Lung (tissue), 17 donors: ENCODE measurements at places on chromosomes 11 and 22. TPM values are rescaled to one million over a fixed set of nuclear protein-coding genes. Genes with fewer than 3 reads are reported as not detected.

DNA sequence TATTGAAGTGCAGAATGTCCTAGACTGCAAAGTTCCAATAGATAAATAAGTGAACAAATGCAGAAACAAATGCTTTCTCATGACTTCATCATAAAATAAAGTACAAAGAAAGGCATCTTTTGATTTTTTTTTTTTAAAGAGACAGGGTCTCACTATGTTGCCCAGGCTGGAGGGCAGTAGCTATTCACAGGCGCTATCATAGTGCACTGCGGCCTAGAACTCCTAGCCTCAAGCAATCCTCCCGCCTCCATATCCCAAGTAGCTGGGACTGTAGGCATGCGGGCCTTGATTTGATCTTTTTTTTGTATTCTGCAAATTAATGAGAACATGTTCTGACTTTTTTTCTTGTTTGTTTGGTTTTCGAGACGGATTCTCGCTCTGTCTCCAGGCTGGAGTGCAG is 2.4 kb downstream of the ARCN1 start:
- no peaks in the 10 kb centered on the region for H3K27me3 ChIP-seq
- DNase-seq: no peak
- no peaks in the 10 kb centered on the region for H3K36me3 ChIP-seq
- H3K4me1 ChIP-seq: peaks cover 10% of the 10 kb centered on the region
- no peak overlapping the region for H3K27ac ChIP-seq

DNA sequence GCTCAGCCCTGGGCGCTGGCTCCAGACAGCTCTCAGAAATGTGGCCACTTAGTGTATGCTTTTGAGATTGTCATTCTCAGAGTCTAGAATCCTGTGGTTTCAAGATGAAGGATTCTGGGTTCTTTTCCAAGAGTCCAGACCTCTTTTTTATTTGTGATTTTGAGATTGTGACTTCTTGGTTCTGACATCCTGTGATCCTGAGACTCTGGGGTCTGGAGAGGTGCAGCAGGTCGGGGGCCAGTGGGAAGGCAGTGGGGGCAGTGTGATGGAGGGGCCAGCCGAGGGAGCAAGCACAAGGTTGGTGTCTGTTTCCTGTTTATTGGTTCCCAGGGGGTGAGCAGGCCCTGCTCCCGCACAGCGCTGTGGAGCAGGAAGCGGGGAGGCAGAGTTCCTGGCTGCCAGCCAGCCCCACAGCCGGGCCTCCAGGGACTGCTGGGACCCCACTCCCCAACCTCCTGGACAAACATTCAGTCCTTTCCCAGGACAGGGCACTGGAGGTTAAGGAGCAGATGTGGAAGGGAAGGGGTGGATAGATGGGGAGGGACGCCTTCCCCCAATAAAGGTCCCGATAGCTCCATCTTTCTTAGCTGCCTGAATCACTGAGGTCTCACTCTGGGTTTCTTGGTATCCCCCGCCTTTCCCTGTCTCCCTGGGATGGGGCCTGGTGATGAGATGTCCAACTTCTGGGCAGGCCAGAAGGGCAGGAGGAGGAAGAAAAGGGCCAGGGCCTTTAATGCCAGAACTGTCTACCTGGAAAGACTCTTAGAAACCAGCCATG is 13.7 kb downstream of the ARHGEF17 start:
- H3K4me1 ChIP-seq: peaks cover 63% of the 10 kb centered on the region
- H3K27ac ChIP-seq: peak overlapping the region; percentile 84
- H3K27me3 ChIP-seq: no peaks in the 10 kb centered on the region
- DNase-seq: peak; percentile 86

DNA sequence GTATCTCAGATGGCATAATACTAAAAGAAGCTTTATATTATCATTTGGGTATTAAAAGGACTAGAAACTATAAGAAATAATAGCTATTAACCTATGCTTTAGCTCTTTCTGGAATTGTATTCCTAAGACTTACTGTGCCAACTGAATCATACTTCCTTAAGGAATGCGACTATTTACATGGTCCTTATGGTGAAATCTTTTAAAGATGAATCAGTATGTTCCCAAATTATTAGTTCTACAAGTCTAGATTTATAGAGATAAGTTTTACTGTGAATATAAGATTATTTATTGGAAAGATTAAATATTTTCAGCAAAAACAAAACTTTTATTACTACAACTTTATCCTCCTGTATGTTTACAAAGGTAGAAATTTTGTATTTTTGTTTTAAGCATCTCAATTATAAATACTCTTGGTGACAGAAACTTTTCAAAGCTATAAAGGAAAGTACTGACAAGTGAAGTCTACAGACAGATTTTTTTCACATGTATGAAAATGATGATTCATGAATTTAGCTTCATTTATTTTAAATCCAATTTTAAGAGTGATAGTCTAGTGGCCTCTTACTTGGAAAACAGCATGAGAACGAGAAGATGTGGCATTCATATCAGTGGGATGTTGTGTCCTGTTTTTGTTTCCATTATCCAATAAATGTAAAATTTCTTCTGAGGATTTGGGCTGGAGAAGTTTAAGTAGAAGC is 17.8 kb downstream of the KIF18A start:
- no peak overlapping the region for H3K4me3 ChIP-seq
- DNase-seq: no peak
- H3K27ac ChIP-seq: no peak overlapping the region
- H3K4me1 ChIP-seq: no peaks in the 10 kb centered on the region
- no peaks in the 10 kb centered on the region for H3K27me3 ChIP-seq

DNA sequence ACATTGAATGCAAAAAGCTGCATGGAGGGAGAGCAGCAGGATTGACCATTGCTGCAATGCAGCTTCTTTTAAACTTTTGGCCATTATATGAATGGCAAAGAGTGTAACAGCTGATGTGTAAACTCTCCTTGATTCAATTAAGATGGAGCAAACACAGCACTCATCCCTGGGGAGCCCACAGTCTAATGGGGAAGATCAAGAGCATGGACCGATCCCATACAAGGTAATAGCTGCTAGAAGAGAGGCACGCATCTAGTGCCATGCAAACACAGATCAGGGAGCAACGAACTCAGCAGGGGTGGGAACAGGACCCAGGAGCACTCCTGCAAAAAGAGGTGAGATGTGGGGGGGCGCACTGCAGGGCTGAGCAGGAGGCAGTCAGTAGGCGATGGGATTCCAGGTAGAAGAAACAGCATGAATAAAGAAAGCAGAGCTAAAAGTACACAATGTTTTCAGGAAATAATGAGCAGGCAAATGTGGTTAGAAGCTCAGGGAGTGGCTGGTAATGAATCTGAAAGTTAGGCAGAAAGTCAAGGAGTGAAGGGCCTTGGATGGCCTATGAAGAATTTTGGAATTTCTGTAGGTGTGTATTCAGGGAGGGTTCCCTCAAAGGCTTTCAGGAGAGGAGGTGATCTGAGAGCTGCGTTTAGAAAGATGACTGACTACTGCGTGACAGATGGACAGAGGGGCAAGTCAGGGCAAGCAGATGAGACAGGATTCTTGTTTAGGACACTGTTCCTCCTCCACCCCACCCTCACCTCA is 17.2 kb upstream of the BMAL1 start:
- H3K36me3 ChIP-seq: no peaks in the 10 kb centered on the region
- H3K4me1 ChIP-seq: peaks cover 7% of the 10 kb centered on the region
- H3K27me3 ChIP-seq: peaks cover 4% of the 10 kb centered on the region
- DNase-seq: no peak
- H3K4me3 ChIP-seq: no peak overlapping the region

- DNase-seq: no peak
- no peaks in the 10 kb centered on the region for H3K4me1 ChIP-seq
- H3K27ac ChIP-seq: no peak overlapping the region
- H3K4me3 ChIP-seq: no peak overlapping the region
- no peaks in the 10 kb centered on the region for H3K36me3 ChIP-seq
- no peaks in the 10 kb centered on the region for H3K27me3 ChIP-seq
Measured at GRCh38 chr22:27601195-27601594, 200.4 kb downstream of the MN1 start.

GRCh38 chr22:21030621-21031544 is 1.5 kb downstream of the SLC7A4 start:
- no peaks in the 10 kb centered on the region for H3K27me3 ChIP-seq
- no peak for DNase-seq
- H3K36me3 ChIP-seq: no peaks in the 10 kb centered on the region
- peaks cover 3% of the 10 kb centered on the region for H3K4me1 ChIP-seq

GRCh38 chr22:44667276-44667675 is 34.7 kb upstream of the PRR5 start:
- peak overlapping the region; percentile 4 for H3K27ac ChIP-seq
- H3K4me1 ChIP-seq: peaks cover 12% of the 10 kb centered on the region
- H3K27me3 ChIP-seq: no peaks in the 10 kb centered on the region
- no peaks in the 10 kb centered on the region for H3K36me3 ChIP-seq
- no peak overlapping the region for H3K4me3 ChIP-seq
- no peak for DNase-seq

DNA sequence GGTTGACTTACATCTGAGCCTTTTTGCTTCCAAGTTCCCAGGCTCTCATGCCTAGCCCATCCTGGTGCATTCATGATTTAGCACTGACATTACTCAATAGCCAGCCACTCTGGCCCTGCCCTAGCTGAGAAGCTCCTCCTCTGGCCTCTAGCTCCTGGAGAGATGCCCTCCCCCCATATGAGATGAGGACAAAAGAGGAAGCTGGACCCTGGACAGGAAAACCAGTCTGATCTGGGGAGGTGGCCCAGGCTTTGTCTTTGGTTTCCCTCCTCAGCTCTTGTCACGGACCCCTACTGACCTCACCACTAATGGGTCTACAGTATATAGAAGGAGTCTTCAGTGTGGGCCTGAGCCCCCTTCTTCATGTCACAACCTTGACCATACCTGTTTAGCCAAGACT is 3.0 kb downstream of the RHOG start:
- no peak overlapping the region for H3K4me3 ChIP-seq
- no peak overlapping the region for H3K27ac ChIP-seq
- no peak for DNase-seq
- no peaks in the 10 kb centered on the region for H3K27me3 ChIP-seq
- no peaks in the 10 kb centered on the region for H3K36me3 ChIP-seq
- H3K4me1 ChIP-seq: peaks cover 41% of the 10 kb centered on the region

DNA sequence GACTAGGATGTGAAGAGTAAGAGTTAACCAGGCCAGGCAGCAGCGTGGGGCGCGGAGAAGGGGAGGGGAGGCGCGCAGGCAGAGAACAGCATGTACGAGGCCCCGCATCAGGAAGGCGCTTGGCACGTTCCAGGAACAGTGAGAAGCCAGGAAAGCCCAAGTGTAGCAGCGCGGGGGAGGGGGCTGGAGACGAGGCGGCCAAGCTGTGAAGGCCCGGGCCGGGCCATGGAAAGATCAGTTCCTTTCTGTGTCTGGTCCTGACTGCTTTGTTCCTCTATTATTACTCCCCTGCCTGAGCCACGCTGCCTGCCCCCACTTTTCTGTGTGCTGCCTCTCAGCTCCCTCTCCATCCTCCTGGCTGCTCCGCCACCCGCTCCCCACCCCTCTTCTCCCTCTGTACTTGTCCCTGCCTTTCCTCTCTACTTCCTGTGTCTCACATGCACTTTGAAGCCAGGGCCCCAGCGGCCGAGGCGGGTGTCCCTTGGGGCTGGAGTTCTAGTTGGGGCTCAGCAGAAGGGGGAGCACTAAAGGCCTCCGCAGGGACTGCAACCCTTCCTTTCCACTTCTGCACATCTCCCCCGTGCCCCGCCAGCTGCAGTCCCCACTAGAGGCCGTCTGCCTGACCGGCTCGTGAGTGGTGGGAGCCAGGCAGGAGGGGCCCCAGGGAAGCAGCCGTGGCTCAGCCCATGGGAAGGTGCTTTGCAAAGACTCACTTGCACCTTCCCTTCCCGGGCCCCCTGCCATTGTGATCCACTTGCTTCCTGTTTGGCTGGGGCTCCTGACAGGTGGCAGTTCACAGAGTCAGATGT is 63.7 kb downstream of the PRDM11 start:
- peaks cover 22% of the 10 kb centered on the region for H3K36me3 ChIP-seq
- peak overlapping the region; percentile 88 for H3K27ac ChIP-seq
- peak; percentile 98 for DNase-seq
- no peaks in the 10 kb centered on the region for H3K27me3 ChIP-seq

GGT5 gene
- total RNA-seq: 9.8 TPM

TUBA8 gene
- 2.1 TPM for total RNA-seq

RIMBP3B gene
- 0.09 TPM for total RNA-seq

DYNC2H1 gene
- total RNA-seq: 102 TPM

RTN4RL2 gene
- total RNA-seq: 4.8 TPM
